ENCODE measurements at places on chromosomes 6 and 20.

- no peak for DNase-seq
Measured at GRCh38 chr6:166456395-166457156, 73.8 kb upstream of the MPC1 start.

- DNase-seq = no peak
Measured at GRCh38 chr20:32078791-32079190, 26.7 kb downstream of the HCK start.

GRCh38 chr6:43061861-43062260 is 2.4 kb downstream of the KLC4 start:
- no peak for DNase-seq

GRCh38 chr6:83852528-83853177 is 507 bp upstream of the RIPPLY2 start:
- no peak for DNase-seq

- no peak for DNase-seq
Measured at GRCh38 chr20:35318502-35319157, 26.4 kb upstream of the FAM83C start.

- DNase-seq = no peak
Measured at GRCh38 chr20:63521602-63522001, 1.0 kb downstream of the PPDPF start.

GRCh38 chr20:18705910-18706309 is 107.7 kb upstream of the SCP2D1 start:
- DNase-seq = no peak

DNA sequence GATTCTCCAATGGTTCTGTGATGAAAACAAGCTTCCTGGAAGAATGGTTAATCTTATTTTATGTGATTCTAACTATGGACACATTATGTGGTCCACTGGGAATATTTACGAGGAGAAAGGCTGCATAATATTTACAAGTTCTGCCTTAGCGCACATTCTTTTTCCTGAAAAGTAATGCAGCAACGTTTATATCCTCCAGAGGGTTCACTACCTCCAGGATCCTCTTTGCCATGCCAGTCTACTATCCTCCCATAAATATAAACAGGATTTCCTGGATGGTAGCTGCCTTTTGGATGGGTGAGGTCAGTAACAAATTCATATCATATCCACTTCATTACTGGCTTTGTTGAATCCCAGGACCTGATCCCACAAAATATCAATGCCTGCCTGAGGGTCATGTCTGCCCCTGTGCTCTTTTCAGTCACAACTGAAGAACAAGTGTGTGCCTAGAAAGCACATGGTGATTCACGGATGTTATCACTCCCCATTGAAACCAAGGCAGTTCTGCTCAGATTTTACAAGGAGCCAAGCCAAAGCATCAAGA is 30.4 kb downstream of the ADGRF5 start:
- no peak for DNase-seq

GRCh38 chr6:156464100-156464878 is 312.9 kb upstream of the ARID1B start:
- DNase-seq = no peak

- DNase-seq = no peak
Measured at GRCh38 chr20:32544260-32544722, 40.8 kb downstream of the NOL4L start.

- DNase-seq = no peak
Measured at GRCh38 chr6:44342489-44342888, at the start of gene SPATS1. Gene SPATS1 (plus strand): TSS chr6:44342650. CDS start chr6:44343096, 446 bp downstream.

DNA sequence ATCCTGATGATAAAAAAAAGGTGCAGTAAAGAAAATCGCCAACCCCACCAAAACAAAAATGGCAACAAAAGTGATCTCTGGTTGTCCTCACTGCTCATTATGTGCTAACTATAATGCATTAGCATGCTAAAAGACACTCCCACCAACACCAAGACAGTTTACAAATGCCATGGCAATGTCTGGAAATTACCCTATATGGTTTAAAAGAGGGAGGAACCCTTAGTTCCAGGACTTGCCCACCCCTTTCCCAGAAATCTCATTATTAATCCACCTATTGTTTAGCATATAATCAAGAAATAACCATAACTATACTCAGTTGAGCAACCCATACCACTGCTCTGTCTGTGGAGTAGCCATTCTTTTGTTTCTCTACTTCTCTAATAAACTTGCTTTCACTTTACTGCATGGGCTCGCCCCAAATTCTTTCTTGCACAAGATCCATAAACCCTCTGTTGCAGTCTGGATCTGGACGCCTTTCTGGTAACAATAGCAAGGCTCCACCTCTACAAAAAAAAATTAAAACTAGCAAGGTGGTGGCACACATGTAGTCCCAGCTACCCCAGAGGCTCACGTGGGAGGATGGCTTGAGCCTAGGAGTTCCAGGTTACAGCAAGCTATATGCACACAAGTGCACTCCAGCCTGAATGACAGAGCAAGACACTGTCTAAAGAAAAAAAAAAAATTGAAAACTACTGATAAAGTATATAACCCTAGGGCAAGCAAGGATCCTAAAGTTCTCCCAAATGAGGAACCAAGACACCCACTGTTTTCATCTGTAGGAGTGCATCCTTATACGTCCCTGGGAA is 278.8 kb upstream of the JARID2 start:
- no peak for DNase-seq

GRCh38 chr6:19180348-19181072 is 656.7 kb upstream of the ID4 start:
- no peak for DNase-seq

- no peak for DNase-seq
Measured at GRCh38 chr6:16514249-16514648, 247.0 kb downstream of the ATXN1 start.

DNA sequence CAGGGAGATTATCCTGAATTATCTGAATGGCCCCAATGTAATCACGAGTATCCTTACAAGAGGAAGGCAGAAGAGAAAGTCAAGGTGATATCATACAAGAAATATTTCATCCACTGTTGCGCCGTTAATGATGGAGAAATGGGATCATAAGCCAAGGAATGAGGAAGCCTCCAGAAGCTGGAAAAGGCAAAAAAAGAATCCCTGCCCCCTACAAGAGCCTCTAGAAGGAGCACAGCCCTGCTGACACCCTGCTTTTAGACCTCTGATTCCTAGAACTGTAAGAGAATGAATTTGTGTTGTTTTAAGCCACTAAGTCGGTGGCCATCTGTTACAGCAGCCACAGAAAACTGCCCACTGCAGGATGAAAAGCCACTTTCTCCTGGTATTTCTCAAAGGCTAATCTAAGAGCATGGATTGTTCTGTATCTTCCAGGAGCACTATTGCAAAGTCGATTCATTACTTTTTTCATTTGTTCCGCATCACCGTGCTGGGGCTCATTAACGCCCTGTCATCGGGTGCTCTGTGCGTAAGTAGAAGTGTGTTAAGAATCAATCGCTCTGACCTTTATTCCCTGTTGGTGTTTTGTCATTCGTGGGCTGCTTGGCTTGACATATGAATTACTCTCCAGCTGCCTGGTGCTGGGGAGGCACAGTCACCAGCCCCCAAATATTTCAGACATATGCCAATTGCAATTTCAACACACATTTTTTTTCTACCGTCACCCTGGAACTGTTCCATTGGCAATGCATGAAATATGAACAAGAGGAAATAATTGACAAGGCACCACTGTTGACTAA is 117.0 kb downstream of the PCSK2 start:
- DNase-seq = no peak

DNA sequence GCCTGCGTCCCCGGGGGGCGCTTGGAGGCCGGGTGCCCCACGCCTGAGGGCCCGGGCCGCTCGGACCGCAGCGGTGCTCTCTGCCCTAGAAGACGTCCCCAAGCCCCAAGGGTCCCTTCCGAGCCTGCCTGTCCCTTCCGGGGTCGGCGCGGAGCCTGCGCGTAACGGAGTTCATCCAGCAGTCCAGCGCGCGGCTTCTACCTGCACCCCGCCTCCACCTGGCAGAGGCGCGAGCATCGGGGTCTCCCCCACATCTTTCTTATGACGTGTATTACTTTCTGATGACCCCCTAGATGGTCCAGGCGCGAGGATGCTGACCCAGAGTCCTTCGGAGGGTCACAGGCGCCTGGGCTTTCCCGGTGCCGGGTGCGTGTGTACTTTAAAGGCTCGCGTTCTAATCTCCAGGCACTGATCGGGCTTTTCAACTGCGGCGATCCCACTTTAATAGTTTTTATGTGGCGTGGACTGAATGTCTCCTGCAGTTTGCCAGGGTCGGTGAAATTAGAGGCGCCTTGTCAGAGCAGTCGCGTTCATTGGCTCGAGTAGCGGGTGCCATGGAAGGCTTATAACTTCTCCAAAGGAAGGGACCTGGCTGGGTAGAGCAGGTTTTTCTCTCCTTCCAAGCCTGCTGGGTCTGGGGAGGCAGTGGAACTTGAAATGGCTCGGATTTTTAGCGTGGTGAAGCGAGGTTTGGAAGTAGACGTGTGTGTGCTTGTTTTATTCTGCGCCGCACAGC is 912 bp downstream of the EYA4 start:
- no peak for DNase-seq

- no peak for DNase-seq
Measured at GRCh38 chr6:133707456-133707855, 181.5 kb upstream of the TCF21 start.

- DNase-seq = peak; percentile 52
Measured at GRCh38 chr20:50883856-50884255, 47.4 kb downstream of the ADNP start.

GRCh38 chr20:44092551-44093248 is 94.3 kb downstream of the JPH2 start:
- DNase-seq = no peak

- no peak for DNase-seq
Measured at GRCh38 chr6:157610451-157610999, 212.5 kb upstream of the SNX9 start.

DNA sequence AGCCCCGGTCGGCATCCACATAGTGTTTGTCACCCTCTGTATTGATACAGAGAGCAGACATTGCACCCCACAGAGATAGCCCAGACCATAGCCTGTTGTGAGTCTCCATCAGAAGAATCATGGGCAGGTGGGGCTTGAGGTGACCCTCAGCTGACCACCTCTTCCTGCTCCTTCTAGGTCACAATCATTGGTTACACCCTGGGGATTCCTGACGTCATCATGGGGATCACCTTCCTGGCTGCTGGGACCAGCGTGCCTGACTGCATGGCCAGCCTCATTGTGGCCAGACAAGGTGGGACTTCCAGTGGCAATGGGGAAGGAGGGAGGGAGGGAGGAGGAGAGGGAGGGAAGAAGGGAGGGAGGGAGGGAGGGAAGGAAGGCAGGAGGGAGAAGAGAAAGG is 61.4 kb upstream of the RIN2 start:
- no peak for DNase-seq

- DNase-seq = no peak
Measured at GRCh38 chr20:49287555-49288249, 9.8 kb upstream of the ZNFX1 start.

DNA sequence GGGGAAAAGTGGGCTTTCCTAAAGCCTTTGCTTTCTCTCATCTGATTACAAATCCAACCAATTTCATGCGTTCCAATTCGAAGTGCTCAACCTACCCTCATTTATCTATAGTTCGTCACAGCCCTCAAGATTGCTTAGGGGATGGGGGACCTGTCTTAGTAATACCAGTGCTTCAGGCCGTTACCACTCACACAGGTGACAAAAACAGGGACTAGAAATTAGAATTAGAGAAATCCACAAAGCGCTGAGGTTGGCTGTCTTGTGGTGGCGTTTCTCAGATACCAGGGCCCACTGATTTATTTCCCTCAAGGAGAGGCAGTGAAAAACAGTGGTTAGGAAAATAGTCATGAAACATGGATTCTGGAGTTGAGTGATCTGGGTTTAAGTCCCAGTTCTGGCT is 121.6 kb upstream of the SPACA1 start:
- DNase-seq = no peak

GRCh38 chr6:1216488-1216974 is 95.4 kb upstream of the FOXQ1 start:
- DNase-seq = no peak

DNA sequence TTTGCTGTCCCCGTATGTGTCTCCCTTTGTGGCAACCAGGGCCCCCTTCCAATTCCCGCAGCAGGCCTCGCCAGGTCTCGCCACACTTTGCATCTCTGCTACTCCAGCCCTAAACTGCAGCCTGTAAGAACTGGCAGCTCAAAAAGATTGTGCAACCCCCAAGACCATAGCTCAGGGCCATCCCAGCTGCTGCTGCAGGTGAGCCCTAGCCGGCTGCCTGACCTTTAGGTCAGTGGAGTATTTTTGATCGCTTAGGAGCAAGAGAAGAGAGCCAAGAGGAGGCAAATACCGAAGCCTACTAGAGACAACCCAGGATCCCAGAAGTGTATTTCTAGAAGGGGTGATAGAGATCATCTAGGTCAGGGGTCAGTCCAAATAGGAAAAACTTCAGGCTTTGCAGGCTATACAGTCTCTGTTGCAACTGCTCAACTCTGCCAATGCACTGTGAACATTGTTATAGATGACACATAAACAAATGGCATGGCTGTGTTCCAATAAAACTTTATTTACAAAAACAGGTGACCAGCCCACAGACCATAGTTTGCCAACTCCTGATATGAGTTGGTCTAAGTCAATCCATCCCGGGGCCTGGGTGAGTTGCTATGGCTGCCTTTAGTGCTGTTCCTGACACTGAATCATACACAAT is 138.4 kb downstream of the EYA2 start:
- DNase-seq = no peak

DNA sequence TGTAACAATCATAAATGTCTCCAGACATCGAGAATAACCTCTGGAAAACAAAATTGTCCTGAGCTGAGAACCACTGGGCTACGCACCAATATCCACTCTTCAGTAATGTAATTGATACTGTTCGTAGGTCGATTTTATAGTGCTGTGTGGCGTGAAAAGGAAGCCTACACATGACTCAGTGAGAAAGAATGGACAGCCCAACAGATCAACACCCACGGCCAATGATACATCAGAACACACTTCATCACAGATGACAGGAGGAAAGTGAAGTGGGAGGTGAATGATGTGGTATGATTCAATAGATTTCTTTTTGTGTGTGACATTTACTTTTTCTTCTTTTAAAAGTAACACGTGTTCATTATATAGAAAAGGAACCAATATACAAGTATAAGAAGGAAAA is 93.5 kb downstream of the RPS12 start:
- DNase-seq = no peak

- DNase-seq = no peak
Measured at GRCh38 chr20:20409331-20409730, 41.4 kb downstream of the INSM1 start.

DNA sequence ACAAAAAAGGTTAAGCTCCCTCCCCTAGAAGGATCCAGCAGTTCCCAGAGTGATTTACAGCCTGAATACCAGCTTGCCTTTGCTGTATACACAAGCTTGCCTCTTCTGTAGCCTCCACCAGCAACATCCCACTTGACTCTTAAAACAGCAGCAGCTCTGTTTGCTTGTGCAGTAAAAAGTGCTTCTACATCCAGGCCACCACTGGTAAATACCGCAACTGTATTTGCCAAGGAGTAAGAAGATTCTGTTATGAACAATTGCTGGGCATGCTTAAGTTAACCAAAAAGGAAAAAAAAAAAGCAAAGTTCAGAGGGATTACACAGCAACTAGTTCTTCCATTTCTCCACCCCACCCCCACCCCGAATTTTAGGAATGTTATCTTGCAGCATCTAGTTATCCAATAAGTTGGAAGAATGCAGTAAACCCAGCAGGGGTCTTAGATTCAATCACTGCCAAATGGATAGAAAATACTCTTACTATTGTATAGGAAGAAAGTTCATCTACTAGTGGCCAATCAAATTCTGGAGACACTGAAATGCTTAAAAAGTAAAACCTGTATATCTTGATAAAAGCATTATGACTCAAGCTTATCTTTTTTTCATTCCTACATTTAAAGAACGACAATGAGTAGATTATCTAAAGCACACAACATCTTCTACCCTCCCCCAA is 4.8 kb downstream of the SALL4 start:
- DNase-seq = no peak

- DNase-seq = no peak
Measured at GRCh38 chr6:31701666-31702404, 1.3 kb downstream of the ABHD16A start.

GRCh38 chr6:11384531-11385309 is 152.3 kb upstream of the NEDD9 start:
- no peak for DNase-seq
